ENCODE measurements at places on chromosomes 7 and 10.

DNA sequence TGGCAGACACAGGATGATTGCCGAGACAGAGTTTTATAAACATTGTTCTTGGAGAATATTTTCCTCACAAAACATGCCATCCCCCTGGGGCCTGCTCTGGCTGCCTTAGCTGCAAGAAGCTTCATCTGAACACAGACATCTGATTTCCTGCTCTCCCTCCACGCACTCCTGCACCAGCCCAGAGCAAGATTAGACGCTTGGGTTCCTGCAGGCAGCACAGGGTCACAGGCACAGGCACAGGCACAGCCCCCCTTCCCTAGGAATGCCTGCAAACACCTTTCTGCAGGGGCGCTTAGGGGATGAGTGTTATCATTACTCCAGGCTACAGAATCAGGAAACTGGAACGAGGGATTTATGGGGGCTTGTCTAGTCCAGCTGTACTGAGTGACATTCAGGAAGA is 450.3 kb downstream of the GRID1 start:
- DNase-seq = no peak

DNA sequence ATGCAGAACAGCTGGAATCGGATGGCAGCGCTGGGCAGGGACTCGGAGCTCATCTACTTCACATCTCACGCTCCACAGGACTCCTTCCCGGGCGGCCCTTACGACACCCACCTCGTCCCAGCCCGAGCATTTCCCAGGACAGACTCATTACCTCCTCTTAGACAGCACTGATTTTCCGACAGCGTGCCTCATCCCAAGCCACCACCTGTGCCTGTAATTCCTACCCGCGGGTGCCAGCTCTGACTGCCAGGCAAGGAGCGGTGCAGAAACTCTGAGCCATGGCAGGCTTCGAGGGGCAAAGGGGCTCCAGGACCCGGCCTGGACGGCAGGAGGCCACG is 25.6 kb downstream of the GPER1 start:
- no peak for DNase-seq

DNA sequence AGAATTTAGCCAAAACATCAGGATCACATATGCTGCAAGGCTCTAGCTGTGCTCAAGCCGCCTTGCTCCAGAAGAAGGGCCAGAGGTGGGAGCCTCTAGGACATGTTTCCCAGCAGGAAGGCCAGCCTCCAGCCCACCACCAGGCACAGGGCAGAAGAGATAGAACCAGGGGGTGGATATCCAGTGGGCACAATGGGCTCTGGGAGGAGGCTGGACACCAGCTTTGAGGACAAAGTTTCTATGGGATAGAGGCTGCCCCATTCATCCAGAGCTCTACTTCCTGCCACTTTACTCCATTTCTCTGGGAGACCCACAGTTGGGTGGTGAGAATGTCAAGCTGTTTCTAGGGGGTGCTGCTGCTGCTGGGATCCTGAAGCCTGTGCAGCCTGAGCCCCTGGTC is 77.1 kb downstream of the ARHGAP22 start:
- DNase-seq = no peak

- DNase-seq = no peak
Measured at GRCh38 chr7:107499731-107500130, 29.9 kb downstream of the GPR22 start.

GRCh38 chr10:47238331-47239095 is 61.5 kb upstream of the GDF10 start:
- DNase-seq = no peak

- no peak for DNase-seq
Measured at GRCh38 chr7:142916508-142916907, 17.0 kb downstream of the TRPV5 start.
